Frontal cortex (tissue), 4 donors: ENCODE measurements at places on chromosomes 12 and 14.

- no peak for DNase-seq
Measured at GRCh38 chr14:23828616-23829015, 125.0 kb upstream of the DHRS4 start.

GRCh38 chr12:12439636-12440035 lies 82.8 kb downstream of the BORCS5 start:
- no peak for DNase-seq

DNA sequence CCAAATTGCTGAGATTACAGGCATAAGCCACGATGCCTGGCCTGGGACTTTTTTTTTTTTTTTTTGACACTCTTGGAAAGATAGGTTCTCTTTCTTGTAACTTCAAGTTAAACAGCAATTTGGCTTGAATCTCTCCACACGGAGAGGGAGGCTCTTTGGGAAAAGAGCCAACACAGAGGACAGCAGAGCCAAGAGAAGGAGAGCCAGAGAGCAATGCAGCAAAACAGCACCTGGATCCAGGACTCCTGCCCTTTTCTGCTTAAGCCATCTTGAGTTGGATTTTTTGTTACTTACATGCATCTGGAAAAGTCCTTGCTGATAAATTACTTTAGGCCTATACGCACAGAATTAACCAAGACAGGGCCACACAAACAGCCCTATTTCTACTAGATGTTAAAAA lies 176.8 kb downstream of the APAF1 start:
- DNase-seq = no peak

GRCh38 chr12:119363490-119363889 lies 29.0 kb downstream of the CCDC60 start:
- DNase-seq = no peak

DNA sequence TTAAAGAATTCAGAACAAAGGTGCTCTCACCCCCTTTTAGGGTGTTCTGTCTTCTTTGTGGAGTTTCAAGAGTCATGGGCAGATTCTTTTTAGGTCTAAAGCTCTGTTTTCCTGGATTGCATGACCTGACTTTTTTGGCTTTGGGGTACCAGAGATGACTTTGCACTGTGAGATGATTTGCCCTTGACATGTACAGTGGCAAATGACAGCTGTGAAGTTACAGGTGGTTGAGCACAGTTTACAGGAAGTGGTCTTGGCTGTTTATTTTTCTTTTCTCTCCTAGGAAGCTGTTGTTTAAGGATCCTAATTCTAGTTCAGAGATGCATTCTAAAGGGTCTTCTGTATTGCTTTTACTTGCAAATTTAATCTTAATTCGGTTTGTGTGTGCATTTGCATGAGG lies 83.8 kb upstream of the METAP2 start:
- no peak for DNase-seq

DNA sequence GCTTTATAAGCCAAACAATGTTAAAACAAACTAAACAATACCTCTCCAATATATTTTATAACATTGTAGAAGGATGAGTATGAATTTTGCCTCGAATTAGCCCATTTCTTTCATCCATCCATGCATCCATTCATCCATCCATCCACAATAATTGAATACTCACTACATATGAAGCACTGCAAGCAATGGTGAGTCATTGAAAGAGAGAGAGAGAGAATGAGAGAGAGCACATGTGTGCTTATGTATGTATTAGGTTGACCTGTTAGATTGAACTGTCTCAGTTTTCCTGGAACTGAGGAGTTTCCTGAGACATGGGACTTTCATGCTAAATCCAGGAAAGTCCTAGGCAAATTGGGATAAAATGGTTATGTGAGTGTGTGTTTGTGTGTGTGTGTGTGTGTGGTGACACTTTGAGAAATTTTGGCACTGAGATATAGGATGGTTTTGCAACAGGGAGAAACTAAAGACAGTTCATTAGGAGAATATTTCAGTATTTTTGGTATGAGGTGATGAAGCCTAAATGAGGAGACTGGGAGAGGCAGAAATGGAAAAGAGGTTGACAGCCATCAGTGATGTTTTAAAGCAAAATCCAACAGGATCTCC lies 98.4 kb downstream of the C12orf75 start:
- no peak for DNase-seq

DNA sequence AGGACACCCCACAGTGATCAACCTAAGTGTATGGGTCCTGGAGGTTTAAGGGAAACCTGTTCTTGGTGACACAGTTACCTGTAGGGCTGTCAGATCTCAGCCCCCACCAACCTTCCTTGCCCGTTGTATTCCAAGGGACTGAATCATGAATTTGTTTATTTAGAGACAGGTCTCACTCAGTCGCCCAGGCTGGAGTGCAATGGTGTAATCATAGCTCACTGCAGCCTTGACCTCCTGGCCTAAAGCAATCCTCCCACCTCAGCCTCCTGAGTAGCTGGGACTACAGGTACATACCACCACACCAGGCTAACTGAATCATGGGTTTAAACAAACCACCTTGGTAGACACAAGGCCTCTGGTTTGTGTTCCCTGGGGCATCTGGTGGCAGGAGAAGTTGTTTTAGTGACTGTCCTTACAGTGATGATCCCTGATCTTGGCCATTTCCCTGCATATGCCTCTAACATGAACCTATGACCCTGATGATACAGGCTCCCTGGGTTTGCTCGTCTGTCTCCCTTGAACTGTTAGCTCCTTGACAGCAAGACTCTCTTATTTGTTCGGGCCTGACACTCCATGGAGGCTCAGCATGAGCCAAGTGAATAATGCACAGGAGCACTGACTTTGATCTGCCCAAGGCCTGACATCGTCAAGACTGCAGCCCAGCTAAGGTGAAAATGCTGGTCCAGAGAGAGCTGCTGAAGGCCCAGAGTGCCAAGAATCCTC lies 47.9 kb downstream of the PITPNM2 start:
- DNase-seq = no peak

DNA sequence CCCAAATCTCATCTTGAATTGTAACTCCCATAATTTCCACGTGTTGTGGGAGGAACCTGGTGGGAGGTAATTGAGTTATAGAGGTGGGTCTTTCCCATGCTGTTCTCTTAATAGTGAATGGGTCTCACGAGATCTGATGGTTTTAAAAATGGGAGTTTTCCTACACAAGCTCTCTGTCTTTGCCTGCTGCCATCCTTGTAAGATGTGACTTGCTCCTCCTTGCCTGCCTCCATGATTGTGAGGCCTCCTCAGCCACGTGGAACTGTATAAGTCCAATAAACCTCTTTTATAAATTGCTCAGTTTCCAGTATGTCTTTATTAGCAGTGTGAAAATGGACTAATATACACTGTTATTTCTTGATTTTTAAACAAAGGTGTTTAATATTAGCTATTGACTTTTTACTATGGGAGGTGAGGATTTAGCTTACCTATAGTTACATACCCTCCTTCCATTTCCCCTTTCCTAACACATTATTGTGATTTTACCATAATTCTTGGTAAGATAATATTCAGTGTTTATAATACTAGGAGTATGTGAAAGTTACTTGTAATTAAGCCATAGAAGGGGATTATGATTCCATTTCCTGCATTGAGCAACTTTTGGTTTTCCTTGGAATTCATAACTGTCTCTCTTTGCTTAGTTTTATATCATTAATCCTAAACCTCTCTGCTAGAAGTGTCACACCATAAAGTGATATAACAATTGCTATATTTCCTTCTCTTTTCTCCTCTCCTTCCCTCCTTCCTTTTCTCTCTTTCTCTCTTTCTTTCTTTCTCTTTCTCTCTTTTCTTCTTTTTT lies 151.0 kb upstream of the KRAS start:
- no peak for DNase-seq

DNA sequence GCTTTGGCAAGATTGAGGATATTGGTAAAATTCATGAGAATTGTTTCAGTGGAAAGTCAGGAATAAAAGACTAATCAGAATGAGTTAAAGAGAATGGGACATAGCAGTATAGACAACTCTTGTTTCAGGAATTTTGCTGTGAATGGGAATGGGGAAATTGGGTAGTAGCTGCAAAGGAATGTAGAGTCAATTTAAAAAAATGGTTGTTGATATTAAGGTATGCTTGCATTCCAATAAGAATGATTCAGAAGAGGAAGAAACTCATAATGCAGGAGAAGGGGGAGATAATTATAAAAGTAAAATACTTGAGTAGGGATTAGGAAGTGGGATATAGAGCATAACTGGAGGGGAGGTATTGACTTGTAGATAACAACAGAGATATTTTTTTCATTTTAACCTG lies 40.7 kb downstream of the MNAT1 start:
- DNase-seq = no peak

GRCh38 chr12:73951956-73952703 lies 585.5 kb upstream of the ATXN7L3B start:
- DNase-seq = no peak

- DNase-seq = no peak
Measured at GRCh38 chr14:38279572-38279971, 23.7 kb upstream of the CLEC14A start.

DNA sequence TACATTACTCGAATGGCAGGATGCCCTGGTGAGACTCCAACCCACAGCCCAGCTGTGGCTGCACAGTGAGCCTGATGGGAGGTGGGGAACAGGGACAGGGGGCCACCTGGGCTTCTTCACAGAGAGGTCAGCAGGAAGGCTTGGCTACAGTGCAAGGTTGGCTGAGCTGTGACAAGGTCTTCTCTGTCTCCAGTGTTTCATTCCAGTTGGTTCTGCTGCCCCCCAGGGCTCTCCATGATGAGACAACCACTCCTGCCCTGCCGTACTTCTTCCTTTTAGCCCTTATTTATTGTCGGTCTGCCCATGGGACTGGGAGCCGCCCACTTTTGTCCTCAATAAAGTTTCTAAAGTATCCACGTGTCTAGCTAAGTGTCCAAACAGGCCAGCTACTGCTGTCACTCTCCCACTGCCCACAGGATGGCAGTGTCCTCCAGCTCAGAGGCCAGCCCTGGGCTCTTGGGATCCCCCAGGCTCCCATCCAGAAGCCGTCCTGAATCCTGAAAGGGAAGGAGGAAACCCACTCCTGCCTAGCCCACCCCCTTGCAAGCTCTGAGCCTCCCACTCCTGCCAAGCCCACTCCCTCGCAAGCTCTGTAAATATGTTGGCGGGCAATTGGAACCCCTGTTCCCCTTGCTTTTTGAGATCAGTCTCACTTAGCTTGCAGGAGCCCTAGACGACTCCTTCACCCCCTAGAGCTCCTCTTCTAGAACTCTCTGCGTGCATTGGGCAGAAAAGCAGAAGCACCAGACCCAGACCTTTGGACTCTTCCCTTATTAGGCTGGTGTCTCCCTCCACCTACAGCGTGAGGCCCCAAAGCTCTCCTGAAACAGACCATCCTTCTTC lies 5.4 kb downstream of the C1QL4 start:
- peak; percentile 80 for DNase-seq

DNA sequence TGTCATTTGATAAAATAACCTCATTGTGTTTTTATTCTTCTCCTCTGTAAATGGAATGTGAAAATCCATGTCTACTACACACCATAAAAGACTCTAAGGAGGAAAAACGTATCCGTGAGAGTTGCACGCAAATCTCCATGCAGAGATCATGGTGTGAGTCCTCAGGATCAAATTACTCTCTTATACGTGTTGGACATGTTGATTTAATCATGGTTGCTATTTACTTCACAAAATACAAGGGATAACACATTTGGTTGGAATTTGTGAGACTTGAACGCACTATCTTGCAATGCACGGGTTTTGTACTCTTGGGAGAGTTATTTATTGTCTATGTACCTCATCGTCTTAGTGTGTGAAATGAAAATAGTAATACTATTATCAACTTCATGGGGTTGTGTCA lies 128.0 kb upstream of the RASSF8 start:
- DNase-seq = no peak

GRCh38 chr12:32336261-32336660 lies 63.1 kb upstream of the FGD4 start:
- no peak for DNase-seq

GRCh38 chr14:53180272-53181221 lies 27.4 kb upstream of the DDHD1 start:
- no peak for DNase-seq

- no peak for DNase-seq
Measured at GRCh38 chr12:102950950-102951619, 6.4 kb upstream of the ASCL1 start.

- no peak for DNase-seq
Measured at GRCh38 chr12:24853588-24853987, 95.3 kb downstream of the BCAT1 start.

DNA sequence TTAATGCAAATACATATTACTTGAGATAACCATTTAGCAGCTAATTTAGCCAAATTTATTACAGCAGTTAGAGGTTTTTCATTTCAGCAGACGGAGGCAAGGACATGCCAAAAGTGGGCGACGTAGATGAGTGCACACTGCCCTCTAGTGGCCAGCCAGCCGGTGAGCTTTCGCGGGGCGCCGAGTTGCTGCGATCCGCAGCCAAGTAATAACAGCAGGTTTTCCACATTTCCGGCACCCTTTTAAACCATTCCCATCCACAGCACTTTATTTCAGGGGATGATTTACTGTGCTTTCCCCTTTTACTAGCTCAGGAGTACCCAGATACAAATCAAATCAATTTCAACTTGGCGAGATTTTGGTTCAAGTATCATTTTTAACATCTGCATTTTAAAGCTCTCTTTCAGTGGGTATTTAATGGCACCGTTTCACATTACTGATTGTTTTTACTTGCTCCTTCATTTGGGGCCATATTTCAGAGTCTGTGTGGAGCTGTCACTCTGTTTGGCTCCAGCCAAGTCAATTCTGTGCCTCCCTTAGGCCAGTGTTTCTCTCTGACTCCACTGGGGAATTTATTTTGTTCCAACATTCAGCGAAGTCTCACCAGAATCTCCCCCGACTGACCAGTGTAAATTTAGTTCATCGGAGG lies 158.0 kb downstream of the EGLN3 start:
- peak; percentile 70 for DNase-seq

DNA sequence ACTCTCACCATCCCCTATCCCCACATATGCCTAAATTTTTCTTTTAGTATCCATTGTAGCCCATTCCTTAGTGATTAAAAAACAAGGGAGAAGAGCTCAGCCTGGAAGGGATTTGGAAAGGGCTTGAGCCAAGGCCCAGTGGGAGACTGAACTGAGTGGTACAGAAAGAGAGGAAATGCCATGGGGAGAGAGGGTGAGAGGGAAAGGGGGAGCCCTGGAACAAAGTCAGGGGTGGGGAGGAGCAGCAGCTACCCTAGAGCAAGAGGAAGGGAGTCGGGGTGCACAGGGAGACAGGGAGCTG lies 2.6 kb upstream of the ATN1 start:
- DNase-seq = no peak

GRCh38 chr14:31268216-31268615 lies 60.6 kb upstream of the HECTD1 start:
- no peak for DNase-seq

DNA sequence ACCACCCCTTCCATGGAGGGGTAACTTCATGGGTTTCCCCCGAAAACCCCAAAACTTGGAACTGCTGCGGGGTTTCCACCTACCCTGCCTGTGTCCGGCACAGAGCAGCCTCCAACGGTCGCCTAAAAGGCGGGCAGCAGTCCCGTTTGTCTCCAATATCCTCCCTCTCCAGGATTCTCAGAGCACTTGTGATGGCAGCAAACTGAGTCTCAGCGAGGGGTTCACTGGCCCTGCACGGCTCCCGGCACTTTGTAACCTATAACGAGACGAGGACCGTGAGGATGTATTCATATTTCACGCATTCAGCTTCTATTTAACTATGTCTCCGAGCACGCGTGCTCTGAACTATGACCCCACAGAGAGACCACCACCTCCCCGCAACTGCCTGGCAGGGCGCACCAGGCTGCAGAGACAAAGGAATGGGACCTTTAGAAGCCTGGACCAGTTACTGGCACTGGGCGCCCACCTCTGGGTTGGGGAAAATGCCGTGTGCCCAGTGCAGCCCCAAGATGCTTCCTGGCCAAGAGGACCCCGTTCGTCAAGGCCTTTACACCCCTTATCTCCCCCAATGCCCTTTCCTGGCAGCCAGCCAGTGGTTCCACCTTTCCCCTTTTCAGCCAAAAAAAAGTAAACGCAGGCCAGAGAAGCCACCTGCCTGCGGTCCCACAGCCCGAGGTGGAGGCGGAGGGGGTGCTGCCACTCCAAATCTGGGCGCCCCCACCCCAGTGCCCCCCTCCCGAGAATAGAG lies 173.1 kb upstream of the RTL1 start:
- DNase-seq = no peak
